Left kidney (tissue), 8 donors: ENCODE measurements at places on chromosomes 3 and 15. TPM values are rescaled to one million over a fixed set of nuclear protein-coding genes. Genes with fewer than 3 reads are reported as not detected.

The ACKR4 gene
- 1.6 TPM for polyA plus RNA-seq

The EOMES gene
- 0.10 TPM for polyA plus RNA-seq

The CKMT1A gene
- polyA plus RNA-seq, result 2.5 TPM

The LRRN1 gene
- 23.4 TPM for polyA plus RNA-seq

The SLC38A3 gene
- 9.4 TPM for polyA plus RNA-seq
